ENCODE measurements at places on chromosomes 1 and 21.

GRCh38 chr1:10193288-10193687, 17.1 kb upstream of the KIF1B start:
- DNase-seq = no peak

- DNase-seq = no peak
Measured at GRCh38 chr1:59075021-59075420, 221.9 kb upstream of the FGGY start.

DNA sequence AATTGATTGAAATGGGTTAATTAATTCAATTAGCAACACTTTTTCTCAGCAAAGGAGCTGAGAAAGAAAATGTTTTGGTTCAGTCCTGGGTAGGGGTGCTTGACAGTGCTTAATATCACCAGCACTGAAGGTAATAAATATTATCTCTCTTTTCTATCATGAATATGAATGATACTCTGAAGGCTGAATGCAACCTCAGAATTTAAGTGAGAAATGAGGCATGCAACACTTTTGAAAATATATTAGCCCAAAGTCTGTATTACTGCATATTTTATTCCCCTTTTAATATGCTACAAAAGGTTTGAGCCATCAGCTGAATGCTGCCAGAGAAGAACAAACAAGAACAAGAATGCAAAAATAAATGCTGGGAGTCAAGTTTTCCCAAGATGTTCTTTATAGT, 52.0 kb upstream of the SAMSN1 start:
- DNase-seq = no peak

GRCh38 chr21:41744028-41744930, 22.6 kb downstream of the RIPK4 start:
- no peak for DNase-seq

- DNase-seq = no peak
Measured at GRCh38 chr1:109111386-109112055, 2.4 kb upstream of the ELAPOR1 start.

GRCh38 chr1:112099979-112100378, 110.5 kb upstream of the KCND3 start:
- DNase-seq = no peak

- DNase-seq = no peak
Measured at GRCh38 chr1:59055908-59056719, 240.8 kb upstream of the FGGY start.

DNA sequence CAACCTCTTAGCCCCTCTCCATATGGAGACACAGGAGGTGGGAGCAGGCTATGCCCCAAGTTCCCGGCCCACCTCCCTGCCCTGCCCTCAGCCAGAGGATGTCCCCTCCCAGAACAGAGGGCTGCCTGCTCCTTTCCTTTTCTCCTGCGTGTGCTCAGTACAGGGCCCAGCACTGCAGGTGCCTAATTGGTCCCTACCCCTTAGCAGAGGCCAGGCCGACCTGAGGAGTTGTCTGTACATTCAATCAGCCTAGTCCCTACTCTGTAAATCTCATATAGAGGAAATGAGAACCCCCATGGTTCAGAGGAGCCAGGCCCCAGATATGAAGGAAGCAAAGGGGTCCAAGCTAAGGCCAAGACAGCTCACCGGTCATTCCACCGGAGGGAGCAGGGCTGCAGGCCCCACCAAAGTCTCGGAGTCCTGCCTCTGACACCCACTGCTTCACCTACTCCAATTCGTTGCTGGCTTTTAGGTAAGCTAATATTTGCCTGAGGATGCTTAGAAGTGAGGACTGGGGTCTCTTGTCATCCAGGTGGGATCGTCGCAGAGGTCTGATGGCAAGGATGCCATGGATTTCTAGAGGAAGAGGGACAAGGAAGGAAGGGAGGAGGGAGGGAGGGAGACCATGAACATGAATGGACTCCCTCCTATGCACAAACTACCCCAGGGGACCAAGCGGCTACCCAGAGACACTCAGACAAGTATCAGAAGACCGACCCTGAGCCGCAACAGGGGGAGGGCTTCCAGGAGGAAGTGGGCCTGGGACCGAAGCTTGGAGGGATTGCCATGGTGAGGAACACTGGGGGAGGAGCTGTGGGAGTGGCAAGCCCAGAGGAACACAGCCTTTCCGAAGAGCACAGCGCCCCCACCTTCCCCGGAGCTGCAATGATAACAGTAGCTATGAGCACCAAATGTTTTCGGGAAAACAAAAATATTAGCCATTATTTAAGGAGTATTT, 30.4 kb upstream of the FOXO6 start:
- no peak for DNase-seq

GRCh38 chr1:198805498-198806151, 166.8 kb downstream of the PTPRC start:
- no peak for DNase-seq

GRCh38 chr1:239676522-239677273, 290.3 kb downstream of the CHRM3 start:
- no peak for DNase-seq

- DNase-seq = no peak
Measured at GRCh38 chr1:22535399-22535798, 27.9 kb upstream of the EPHA8 start.

GRCh38 chr21:46437096-46437498, 21.6 kb upstream of the DIP2A start:
- DNase-seq = no peak

GRCh38 chr1:47230692-47231300, 1.2 kb downstream of the TAL1 start:
- DNase-seq = no peak

DNA sequence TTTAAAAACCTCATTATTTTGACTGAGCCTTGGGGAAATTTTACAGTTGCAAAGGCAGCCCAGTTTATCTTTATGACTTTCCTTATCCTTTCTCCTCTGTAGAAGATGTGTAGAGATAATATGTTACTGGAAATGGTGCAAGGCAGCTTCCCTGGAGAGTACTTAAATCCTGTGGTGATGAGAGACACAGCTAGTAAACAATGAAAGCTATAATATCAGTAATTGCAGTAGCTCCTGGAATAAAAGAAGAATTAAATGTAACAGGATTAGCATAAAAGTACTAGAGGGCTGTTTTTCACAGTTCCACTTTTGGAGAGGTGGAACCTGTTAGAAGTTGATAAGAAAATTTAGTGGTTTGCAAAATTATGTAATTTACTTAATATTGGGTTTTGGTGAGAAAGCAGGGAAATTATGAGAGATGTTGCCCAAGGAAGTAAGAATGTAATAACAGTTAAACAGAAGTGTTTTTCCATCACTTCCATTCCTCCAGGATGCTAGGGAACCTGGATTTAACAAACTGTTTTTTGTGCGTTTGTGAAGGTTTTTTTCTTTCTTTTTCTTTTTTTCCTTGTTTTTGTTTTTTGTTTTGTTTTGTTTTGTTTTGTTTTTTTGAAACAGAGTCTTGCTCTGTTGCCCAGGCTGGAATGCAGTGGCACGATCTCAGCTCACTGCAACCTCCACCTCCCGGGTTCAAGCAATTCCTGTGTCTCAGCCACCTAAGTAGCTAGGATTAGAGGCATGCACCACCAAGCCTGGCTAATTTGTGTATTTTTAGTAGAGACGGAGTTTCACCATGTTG, 15.7 kb upstream of the EDEM3 start:
- no peak for DNase-seq

DNA sequence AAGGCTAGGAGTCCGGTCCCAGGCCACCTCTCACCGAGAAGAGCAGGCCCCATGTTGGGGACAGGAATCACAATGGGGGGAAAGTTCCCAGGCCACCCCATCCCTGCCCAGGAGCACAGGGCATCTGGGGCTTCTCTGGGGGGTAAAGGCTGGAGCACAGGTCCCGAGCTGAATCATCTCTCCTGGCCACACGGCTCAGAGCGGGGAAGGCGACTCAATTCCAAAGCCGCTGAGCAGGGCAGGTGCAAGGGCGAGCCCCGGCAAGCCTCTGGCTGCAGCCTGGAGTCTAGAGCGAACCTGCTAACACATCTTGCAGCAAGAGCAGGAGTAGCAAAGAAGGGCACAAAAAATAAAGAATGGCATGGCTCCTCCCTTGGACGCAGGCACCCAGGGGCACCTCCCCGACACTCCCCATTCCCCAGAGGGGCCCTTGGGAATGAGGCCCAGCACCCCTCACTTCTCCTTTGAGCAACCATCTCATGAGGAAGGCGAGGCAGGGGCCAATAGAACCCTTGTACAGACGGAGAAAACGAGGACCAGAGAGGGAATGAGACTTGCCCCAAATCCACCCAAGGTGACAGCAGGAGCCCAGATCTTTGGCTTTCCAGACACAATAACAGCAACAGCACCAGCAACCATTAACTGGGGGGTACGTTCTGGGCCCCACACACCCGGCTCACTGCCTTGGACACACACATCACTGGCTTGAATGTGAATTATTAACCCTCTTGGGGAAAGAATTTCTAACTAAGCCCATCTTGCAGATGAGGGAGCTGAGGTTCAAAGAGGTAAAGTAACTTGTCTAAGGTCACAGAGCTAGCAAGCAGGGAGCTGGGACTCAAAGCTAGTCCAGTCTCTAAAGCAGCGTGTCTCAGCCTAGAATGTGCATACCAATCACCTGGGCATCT, 20.7 kb upstream of the ALDH4A1 start:
- no peak for DNase-seq

GRCh38 chr1:232667778-232668165, 37.8 kb upstream of the SIPA1L2 start:
- DNase-seq = no peak

GRCh38 chr1:114979278-114979891, 50.2 kb upstream of the TSHB start:
- DNase-seq = no peak

DNA sequence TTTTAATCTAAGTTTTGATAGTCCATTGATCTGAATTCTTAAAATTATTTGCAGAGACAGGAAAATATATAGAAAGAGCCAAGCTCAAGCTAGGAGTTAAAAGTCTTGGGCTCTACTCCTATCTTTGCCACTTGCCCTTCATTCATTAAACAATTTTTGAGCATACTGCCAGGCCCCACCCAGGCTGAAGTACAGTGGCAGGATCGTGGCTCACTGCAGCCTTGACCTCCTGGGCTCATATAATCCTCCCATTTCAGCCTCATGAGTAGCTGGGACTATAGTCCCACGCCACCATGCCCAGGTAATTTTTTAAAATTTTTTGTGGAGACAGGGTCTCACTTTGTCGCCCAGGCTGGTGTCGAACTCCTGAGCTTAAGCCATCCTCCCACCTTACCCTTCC, 8.2 kb downstream of the TRMT13 start:
- DNase-seq = no peak

DNA sequence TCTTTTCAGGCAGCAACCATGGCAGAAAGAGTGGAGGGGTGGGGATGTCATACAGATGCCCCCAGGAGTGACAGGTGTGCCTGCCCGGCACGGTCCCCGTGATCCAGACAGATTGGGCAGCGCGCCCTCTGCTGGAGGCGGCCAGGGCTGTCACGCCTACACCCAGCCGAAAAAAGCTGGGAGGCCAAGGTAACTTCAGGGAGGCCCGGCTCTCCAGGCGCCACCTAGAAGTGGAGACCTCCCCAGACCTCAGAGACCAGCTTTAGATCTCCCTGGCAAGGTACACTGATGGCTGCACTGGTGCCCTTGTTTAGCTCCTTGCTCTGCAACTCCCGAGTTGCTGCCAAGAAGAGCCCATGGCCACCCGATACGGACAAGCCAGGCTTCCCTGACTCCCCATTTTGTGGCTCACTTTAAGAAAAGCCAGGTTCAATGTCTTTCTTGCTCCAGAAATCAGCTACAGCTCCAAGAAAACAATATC, 6.6 kb downstream of the GOLT1A start:
- no peak for DNase-seq

- DNase-seq = no peak
Measured at GRCh38 chr21:38300141-38300578, 43.4 kb downstream of the KCNJ15 start.

DNA sequence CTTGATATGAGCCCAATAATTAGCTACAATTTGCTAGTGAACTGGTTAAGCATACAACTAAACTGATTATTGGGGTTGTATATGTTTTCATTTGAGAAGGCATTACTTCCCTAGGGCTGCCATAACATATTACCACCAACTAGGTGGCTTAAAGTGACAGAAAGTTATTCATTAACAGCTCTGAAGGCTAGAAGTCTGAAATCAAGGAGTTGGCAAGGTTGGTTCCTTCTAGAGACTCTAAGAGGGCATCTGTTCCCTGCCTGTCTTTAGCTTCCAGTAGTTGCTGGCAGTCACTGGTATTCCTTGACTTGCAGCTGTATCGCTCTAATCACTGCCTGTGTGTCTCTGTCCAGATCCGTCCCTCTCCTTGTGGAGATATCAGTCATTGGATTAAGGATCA, 86.3 kb downstream of the LHX9 start:
- no peak for DNase-seq

DNA sequence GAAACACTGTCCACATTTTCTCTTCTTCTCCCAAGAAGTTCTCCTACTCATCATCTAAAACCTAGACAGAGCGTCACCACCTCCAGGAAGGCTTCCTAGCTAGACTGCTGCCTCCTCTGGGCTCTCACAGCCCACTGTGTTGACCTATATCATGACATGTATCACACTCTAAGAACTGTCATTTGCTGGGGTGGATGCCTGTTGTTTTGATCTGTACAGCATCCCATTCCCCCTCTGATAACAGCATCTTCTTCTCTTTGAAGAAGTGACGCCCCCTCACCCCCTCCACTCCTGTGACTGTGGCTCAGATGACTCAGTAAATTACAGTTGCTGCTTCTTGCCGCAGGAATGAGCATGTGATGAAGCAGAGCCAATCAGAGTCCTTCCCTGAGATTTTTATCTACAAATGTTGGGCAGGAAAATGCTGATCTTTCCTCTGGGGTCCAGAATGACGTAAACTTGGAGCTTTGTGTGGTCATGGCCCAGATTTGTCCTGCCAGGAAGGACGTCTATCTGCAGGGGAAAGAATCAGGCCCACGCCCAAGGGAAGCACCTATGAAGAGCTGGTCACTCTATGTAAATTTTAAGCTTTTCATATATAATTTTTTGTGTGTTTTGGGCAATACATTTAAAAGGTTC, 28.0 kb upstream of the FOXO6 start:
- no peak for DNase-seq

- DNase-seq = no peak
Measured at GRCh38 chr1:41286992-41287391, 44.9 kb upstream of the SCMH1 start.

DNA sequence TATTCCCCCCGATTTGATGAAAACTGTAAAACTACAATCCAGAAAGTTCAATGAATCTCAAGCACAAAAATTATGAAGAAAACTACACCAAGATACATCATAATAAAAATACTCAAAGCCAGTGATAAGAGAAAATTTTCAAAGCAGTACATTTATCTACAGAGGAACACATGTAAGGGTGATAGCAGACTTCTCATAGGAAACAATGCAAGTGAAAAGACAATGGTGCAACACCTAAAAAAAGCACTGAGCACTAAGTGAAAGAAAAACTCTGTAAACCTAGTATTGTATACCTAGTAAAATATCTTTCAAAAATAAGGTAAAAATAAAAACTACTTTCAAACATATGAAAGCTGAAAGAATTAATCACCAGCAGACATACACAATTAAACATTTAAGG, 76.1 kb upstream of the IRF2BP2 start:
- no peak for DNase-seq
